ENCODE measurements at places on chromosomes 6 and 20.

- no peak for DNase-seq
Measured at GRCh38 chr6:164104432-164104831, 689.9 kb downstream of the QKI start.

DNA sequence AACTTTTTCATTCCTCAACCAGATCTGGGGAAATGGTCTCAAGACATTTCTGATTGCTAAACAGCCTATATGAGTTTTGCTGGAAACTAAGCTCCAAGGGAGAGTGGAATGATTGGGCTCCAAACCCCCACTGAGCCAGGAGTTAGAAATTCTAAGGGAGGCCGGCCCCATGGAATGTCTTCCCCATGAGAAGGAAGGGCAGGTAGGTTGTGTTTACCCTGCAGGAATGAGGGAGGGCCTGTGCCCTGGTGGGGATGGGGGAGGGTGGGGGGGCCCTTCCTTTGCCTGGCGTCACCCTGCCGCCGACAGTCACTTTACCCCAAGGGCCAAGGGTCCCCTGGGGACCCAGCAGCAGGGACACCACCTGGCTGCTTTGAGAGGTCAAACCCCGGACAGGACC lies 298.9 kb downstream of the TFAP2C start:
- no peak for DNase-seq

GRCh38 chr6:82397962-82398692 lies 34.5 kb downstream of the TPBG start:
- no peak for DNase-seq

DNA sequence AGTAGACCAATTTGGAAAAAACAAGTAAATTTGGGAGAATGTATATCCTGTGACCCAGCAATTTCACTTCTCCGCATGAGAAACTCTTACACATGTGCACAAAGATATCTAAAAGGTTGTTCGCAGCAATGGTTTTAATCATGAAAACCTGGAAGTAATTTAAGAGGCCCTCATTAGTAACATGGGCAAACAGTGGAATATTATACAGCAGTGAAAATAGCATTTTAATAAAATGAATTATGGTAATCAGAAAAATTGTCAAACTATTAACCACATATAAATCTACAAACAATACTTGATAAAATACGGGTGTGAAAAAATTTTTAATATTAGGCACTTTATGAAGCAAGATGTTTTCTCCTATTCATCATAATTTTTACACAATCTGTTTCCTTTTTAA lies 74.2 kb downstream of the KCNQ5 start:
- DNase-seq, result no peak

DNA sequence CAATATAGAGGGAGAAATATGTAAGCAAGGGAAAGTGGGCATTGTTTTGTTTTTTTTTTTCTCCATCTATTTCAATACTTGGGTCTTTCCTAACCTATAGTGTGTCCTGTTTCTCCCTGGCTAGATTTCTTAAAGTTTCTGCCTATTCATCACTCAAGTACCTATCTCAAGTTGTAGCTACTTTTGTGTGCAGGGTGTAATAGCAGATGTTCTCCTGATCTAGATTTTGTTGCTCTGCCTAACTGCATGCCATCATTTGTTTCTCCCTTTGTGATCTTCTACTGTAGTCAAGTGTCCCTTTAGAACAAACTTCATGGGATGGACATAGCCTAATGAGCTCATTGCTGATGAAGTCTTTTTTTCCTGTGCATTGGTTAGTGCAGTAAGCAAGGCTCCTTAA lies 45.8 kb downstream of the TOP1 start:
- no peak for DNase-seq

DNA sequence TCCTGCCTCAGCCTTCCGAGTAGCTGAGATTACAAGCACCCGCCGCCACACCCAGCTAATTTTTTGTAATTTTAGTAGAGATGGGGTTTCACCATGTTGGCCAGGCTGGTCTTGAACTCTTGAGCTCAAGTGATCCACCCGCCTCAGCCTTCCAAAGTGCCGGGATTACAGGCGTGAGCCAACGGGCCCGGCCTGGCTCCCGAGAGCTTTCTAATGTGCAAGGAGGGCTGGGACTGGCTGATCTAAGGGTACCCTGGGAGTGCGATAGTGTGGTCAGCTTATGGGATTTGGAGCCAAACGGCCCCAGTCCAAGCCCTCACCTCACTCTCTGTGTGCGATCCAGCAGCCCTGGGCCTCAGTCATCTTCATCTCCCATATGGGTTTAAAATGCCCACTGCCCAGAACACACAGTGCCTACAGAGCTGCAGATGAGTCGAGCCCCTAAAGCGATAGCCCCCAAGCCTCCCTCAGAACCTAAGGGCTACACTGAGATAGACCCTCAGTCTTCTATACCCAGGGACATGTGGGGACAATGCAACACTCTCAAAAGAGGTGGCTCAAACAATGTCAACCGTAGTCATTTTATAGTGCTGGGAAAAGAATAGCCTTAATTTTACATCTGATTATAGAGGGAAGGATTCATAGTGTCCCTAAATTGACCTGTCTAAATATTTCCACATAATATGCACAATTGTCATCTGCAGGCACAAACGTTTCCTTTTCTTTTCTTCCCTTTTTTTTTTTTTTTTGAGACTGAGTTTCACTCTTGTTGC lies 50.1 kb downstream of the SSR1 start:
- no peak for DNase-seq

GRCh38 chr6:134683783-134684422 lies 266.0 kb downstream of the ALDH8A1 start:
- DNase-seq, result no peak

GRCh38 chr6:83536034-83536646 lies 23.8 kb downstream of the PRSS35 start:
- DNase-seq, result peak; percentile 47

DNA sequence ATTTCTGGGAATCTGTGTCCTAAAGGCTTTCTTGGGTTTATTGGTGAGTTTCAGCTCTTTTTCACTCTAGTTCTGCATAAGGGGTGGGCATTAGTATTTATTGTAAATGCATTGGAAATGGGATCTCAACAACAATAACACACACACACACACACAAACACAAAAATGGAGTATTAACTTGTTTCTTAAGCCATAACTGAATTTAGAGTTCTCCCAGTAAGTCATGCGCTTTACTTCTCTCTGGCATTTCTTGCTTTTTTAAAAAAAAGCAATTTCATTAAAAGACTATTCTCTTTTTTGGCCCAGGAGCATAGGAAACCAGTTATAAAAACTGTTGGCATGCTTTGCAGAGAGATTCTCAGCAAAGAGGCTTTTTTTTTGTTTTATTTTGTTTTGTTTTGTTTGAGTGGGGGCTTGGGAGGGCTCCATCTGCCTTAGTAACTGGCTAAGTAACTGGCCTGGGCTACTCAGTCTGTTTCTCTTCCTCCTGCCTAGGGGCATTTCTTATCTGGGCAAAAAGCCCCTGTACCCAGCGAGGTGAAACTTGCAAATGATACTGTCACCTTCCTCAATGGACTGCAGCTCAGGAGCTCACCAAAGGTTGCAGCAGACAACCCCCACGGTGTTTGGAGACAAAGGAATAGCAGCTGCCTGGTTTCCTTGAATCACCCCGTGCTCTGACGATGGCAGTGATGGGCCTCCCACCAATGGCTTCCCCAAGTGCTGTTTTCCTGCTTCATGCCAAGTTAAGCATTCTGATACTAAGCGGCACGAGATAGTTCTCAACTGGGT lies 128.5 kb downstream of the BCAS1 start:
- DNase-seq, result no peak

- DNase-seq, result no peak
Measured at GRCh38 chr20:9440892-9441291, 73.5 kb upstream of the LAMP5 start.

Measured in activated naive CD4-positive, alpha-beta T cell treated with Interleukin-2 at 50 U/mL for 16 hours (primary cell).